Kidney (tissue), 22 donors: ENCODE measurements at places on chromosomes 1 and 21. TPM values are rescaled to one million over a fixed set of nuclear protein-coding genes. Genes with fewer than 3 reads are reported as not detected.

DNA sequence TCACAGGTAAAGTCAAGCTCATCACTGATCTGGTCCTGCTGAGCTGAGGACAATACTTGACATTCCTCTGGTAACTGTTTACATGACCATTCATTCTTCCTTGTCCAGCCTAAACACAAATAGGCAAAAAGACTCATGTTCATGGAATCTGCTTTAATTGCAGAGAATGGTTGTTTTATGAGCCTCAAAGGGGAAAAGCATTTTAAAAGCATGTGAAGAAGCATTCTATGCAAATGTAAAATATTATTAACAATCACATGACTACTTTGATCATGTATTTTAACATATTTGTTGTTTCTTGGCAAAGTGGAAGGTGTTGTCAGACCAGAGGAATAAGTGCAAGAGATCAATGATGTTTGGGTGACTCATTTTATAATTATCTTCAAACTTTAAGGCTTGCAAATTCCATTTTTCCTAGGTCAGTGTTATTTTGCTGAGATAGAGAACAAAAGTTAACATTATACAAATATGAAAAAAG lies 133.7 kb downstream of the RUNX1 start:
- no peak overlapping the region for H3K4me3 ChIP-seq
- no peaks in the 10 kb centered on the region for H3K4me1 ChIP-seq
- H3K27ac ChIP-seq: no peak overlapping the region

- H3K27ac ChIP-seq: no peak overlapping the region
- H3K4me3 ChIP-seq: no peak overlapping the region
- no peaks in the 10 kb centered on the region for H3K4me1 ChIP-seq
- H3K27me3 ChIP-seq: no peaks in the 10 kb centered on the region
Observed at GRCh38 chr1:218659911-218660677, 315.0 kb downstream of the TGFB2 start.

DNA sequence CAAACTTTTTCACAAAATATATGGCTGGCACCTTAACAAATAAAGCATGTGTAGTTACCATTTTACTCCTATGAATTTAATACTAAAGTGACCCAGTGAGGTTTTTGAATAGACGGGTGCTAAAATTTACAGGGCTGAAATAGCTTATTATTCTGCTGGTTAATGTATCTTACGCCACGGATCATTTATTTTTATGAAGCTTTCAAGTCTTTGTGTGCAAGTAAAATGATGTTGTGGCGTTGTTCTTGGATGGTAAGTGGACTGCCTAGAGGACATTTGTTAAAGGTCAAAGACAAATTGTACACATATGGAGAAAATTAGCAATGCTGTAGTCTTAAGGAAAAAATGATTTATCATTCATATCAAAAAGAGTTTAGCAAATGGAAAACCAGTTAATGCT lies 22.8 kb downstream of the INSL5 start:
- H3K27ac ChIP-seq: no peak overlapping the region
- H3K4me3 ChIP-seq: no peak overlapping the region
- H3K4me1 ChIP-seq: no peaks in the 10 kb centered on the region
- H3K36me3 ChIP-seq: no peaks in the 10 kb centered on the region
- no peaks in the 10 kb centered on the region for H3K27me3 ChIP-seq
- DNase-seq: peak; percentile 64

IQGAP3 gene
- 1.7 TPM for total RNA-seq

GRCh38 chr1:26220199-26220912 lies 13.6 kb upstream of the CEP85 start:
- no peaks in the 10 kb centered on the region for H3K36me3 ChIP-seq
- H3K4me3 ChIP-seq: no peak overlapping the region
- no peaks in the 10 kb centered on the region for H3K27me3 ChIP-seq

HES3 gene
- not detected for total RNA-seq
